ENCODE measurements at places on chromosomes 3 and 15.

GRCh38 chr3:139560411-139560810 is 20.9 kb upstream of the RBP1 start:
- no peak for DNase-seq

DNA sequence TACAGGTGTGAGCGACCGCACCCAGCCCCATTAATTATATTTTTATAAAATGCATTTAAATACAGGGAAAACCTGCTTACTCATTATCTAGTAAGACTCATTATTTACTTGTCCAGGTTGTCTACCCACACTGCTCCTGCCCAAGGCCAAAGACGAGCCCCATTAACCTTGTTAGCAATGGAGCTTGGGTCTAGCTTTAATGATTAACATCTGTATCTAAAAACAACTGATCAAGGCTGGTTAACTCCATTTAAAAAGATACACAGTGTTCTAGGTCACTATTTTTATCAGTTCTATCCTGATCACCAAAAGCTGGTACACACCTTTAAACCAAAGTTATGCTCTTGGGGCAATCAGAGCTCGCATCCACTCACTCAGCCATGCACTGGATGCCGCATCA is 10.4 kb upstream of the NCKIPSD start:
- peak; percentile 25 for DNase-seq

- no peak for DNase-seq
Measured at GRCh38 chr15:25795061-25795460, 68.1 kb downstream of the ATP10A start.

GRCh38 chr3:169662132-169662842 is 1.2 kb downstream of the MECOM start:
- DNase-seq, result no peak

DNA sequence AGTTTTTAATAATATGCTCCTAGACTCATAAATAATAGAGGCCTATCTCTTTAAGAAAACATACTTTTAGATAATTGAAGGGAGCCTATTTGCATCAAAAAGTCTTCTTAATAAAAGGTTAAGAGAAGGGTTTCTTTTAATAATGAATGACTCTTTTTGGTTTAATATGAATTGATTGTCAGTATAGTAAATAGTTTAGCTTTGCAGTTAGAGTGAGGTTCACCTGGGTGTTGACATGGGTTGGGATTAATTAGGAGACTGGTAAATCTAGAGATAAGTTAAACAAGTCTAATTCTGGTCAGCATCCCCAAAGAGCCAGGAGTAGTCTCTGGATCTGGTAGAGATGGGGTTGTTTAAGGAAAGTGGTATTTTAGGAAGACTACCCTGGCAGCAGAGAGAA is 43.0 kb downstream of the KAT2B start:
- DNase-seq, result no peak

GRCh38 chr3:133893683-133894352 is 1.9 kb downstream of the RAB6B start:
- DNase-seq, result no peak

DNA sequence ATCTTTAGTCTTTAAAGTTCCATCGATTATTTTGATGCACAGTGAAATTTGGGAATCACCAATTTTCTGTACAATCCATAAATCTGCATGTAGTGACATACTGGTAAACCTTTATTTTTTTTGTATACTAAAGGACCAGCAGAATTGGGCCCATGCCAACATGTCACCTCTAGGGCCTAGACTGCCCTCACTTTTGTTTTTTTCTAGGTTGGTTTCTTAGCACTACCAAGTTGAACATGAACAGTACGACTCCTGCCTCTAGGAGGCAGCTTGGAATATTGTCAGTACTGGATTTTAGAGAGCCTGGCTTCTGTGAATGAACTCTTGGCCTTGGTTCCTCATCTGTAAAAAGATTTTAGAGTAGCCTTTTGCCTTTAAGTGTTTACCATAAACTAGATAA is 32.3 kb downstream of the NKIRAS1 start:
- DNase-seq, result no peak

- no peak for DNase-seq
Measured at GRCh38 chr3:57545636-57546268, 1.6 kb upstream of the DNAH12 start.

- DNase-seq, result no peak
Measured at GRCh38 chr3:66442254-66443117, 58.3 kb downstream of the LRIG1 start.

- no peak for DNase-seq
Measured at GRCh38 chr3:186138272-186138981, 29.5 kb upstream of the ETV5 start.

DNA sequence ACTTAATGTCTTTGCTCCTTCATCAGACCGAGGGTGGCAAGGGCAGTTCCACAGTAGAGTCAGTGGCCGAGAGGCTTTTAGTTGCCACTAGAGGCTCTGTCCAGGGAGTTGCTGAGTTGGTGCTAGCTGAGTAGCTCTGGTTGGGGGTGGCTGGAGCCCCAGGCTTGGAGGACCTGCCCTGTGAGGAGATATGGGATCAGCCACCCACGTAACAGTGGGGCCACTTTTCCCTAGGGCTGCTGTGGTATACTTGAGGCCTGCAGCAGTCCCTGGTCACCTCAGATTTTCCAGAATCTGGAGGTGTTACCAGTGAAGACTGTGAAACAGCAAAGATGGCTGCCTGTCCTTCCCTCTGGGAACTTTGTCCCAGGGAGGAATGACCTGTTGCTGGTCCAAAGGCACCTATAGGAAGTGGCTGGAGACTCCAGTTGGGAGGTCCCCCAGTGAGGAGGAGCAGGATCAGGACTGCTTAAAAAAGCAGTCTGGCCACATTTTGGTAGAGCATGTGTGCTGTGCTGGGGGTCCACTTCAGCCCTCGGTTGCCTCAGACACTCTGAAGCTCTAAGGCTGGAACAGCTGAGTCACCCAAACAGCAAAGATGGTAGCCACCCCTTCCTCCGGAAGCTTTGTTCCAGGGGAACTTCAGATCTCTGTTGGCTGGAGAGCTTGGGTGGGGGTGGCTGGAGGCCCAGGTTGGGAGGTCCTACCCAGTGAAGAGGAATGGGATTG is 72.9 kb downstream of the AKAP13 start:
- DNase-seq, result no peak

DNA sequence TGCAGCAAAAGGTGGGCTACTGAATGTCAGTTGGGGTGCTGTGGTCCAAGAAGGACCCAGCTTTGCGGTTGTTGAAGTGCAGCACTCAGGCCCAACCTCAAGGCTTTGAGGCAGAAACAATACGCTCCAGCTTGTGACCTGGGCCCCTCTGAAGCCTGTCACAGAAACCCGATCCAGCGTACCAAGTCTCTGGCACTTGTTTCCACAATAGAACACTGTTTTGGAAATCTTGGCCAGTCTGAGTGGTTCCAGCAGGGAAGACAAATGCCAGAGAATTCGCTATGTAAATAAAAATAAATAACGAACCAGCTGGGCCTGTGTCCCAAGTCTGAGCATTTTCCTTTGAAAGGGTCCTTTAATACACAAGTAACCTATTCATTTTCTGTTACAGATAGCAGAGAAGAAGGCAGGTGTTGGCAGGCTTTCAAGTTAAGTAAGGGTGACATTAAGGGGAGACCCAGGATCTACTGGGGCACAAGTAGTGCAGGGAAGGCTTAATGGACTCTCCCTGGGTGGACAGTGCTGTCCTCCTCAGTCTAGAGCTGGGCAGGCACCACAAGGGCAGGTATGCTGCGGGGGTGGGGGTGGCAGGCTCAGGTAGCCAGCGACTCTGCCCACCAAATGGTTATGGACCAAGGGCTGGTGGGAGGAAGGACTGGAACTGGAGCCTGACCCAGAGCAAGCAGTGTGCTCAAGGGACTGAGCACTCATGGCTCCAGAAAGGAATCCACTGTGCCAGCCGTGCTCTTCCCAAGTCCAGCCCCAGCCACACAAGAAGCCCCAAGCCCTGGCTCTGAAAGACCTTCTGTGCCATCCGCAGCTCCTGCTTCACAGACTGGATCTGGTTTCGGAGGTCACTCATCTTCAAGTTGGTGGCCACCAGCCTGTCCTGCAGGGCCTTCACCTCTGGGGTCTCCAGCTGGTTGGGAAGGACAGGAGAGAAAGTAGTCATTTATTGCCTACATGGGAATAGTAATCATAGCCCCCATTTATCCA is 26.3 kb downstream of the CCDC13 start:
- no peak for DNase-seq

DNA sequence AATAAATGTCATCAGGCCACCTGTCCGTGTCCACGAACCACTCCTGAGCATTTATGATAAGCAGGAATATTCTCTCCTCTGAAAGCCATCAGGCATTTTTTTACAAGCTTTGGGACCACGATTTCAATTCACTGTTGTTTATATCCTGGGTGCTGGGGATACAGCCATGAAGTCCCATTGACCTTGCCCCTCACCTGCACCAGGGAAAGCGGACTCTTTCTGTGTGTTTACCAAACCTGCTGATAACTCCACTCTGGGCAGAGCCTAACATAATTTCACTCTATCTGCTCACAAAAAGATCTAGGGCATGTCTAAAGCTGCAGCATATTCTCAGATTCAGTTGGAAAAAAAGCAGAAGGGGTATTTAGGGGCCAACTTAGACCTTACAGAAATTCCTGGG is 4.8 kb downstream of the DNASE1L3 start:
- DNase-seq, result no peak

GRCh38 chr3:137854533-137855261 is 90.6 kb downstream of the SOX14 start:
- no peak for DNase-seq

GRCh38 chr3:128226795-128227395 is 73.6 kb downstream of the EEFSEC start:
- no peak for DNase-seq

- no peak for DNase-seq
Measured at GRCh38 chr15:42826251-42826890, 89.4 kb upstream of the CDAN1 start.

GRCh38 chr3:52891615-52892081 is 5.7 kb downstream of the STIMATE start:
- DNase-seq, result no peak

DNA sequence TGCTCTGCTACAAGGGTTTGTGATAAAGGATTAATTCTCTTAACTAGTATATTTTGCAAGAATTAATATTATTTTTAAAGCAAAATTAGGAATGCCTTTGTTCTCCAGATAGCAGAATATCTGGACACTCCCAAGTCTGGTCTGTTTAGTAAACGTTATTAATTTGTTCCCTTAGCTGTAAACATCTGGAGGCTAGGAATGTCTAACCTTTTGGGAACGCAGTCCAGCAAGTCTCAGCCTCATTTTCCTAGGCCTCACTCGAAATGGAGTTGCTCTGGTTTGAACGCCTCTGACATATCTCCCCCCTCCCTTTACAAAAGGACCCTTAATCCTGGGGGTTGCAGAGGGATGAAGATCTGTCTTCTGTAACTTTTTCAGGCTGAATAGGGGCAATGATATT is 59.3 kb upstream of the WNT7A start:
- no peak for DNase-seq

DNA sequence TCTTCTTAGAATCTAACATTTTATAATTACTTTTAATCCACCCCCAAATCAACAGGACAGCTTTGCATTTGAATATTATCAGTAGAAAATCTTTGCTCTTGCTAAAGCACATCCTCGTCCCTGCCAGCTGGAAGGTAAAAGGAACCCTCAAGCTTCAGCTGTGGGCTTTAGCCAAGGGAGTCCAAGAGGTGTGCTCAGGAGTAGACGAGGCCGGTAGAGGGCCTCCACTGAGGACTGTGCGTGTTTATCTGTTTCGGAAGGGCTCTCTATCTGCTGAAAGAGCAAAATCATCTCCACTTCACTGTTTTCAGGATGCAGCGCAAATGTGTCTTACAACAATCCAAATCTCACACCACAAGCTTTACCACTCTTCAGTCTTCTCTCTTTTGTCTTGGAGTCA is 257.4 kb upstream of the IL12A start:
- DNase-seq, result no peak

GRCh38 chr3:123100193-123100776 is 33.5 kb downstream of the PDIA5 start:
- DNase-seq, result no peak

DNA sequence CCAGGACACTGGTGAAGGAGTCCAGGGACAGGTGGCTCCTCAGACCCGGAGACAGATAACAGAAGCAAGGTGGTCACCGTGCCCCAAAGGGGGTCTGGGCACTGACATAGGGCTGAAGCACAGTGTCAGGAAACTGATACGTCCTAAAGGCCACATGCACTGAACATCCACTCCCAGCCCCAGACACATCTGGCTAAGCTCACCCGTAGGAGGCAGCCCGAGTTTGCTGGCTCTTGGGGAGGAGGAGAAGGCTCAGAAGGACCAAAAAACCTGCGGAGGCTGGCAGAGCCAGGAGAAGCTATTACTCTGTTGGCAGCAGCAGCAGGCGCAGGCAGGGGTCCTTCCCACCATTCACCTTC is 1.2 kb downstream of the CACNA2D2 start:
- no peak for DNase-seq

GRCh38 chr3:121835465-121835801 is 424 bp downstream of the EAF2 start:
- DNase-seq, result no peak

- no peak for DNase-seq
Measured at GRCh38 chr15:89783861-89784685, 7.9 kb downstream of the MESP2 start.

DNA sequence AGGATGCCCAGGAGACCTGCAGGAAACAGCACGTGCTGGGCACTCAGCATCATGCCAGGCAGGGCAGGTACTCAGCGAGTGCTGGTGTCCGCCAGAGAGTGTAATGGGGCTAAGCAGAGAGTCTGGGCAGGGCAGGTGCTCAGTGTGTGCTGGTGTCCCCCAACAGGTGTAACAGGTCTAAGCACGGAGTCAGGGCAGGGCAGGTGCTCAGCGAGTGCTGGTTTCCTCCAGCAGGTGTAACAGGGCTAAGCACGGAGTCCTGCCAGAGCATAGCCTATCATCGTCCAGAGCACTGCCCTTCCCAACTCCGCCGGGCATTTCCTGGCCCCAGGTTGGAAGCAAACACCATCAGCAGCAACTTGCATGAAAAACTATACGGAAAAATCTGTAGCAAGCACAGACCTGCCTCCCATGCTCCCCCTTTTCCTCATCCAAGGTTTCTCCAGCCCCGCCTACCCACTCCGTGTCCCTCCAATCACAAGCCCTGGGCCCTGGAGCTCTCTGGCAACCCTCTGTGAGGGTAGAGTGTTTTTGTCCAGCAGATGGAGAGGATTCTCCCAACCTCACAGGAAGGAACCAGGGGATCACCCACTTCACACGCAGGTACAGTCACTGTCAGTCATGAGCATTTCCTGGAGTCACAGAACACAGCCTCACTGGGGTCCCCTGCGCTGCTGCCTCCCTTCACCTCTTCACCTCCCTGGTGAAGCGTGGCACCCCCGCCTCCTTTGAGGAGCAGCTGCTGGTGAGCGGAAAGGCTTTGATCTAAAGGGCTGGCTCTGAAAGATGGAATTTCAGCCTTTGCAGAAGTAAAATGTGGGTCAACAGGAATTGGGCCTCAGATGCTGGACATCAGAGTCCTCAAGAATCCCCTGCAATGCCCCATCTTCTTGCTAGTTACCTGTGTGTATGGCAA is 302.5 kb downstream of the OCA2 start:
- DNase-seq, result no peak

DNA sequence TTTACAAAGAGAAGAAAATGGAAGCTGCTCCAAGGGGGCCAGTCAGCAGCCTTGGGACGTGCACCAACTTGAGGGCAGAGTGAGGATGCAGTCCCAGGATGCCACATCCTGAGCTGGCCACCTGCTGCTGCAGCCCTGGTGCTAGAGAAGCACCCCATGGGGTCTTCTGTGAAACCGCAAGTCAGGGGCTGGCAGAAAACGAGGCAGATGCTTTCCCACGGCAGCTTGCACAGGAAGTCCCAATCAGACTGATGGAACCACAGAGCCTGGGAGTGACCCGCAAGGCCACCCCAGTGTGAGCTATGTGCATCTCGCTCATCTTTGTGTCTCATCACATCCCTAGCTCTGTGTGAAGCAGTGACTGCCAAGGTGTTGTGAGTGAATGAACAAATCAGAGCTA is 76.5 kb downstream of the NUP210 start:
- no peak for DNase-seq
